ENCODE measurements at places on chromosomes 2 and 18.

DNA sequence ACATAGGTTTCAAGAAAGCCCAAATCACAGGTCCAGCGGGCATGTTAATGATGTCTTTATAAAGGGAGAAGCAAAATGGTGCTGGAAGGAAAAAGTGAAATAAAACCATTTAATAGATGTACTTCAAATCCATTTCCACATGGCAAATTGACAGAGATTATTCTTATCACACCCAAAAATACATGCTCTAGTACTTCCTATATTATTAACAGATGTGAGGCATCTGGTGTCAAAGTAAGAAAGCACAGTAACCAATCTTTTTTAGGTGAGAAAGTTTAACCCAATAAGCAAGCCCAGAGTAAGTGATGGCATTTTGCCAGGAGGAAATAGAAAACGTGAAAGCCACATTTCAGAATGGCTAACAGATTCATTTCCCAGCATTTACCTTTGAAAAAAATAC, 128.0 kb downstream of the ABCA12 start:
- no peak for DNase-seq

- no peak for DNase-seq
Observed at GRCh38 chr2:223230352-223230751, 178.4 kb downstream of the KCNE4 start.

DNA sequence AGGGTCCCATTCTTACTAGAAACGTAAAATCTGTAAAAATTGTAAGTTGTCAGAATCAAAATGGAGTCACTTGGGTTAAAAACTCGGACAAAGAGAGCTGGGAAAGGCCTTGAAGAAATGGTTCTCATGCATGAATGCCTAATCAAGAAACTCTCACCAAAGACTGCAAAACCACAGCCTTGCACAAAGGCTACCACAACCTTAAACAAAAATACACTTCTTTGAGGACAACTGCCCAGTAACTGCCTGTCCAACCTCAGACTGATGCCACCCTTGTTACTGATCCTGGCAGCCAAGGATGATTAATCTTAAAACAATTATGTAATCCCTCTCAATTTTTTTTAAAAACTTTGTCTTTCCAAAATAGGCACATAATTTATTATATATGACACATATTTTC, 299.3 kb downstream of the CCDC85A start:
- no peak for DNase-seq

DNA sequence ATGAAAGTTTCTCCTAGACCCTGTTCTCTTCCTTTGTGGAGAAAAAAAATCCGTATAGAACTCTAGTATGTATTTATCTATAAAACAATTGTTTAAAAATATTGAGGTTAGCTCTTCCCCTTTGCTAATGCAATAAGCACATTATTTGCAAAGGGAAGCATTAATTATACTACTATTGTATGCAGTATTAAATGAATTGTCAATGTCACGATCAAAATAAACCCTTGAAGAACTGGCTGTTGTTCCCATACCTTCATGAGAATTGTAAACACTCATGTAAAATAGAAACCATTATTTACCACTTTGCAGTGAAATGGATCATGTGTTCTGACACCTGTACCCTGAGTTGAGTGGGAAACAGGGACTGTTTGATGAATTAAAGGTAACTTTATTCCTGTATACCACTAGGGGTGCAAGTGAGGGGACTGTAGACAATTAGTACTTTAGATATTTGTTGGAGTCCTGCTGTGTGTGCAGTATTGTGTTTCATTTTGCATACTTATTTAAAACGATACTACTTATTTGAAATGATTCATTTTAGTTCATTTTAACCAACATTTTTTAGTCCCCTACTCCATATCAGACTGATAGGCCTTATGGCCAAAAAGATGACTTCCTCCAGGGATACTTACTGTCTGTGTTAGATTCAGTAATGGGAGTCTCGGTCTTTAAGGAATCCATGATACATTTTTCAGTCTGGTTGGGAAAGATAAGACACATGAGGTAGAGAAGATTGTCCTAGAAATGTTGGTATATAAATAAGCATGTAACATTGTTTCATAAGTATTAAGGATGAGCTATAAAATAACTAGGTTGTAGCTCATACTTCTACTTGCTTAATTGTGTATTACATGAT, 7.9 kb downstream of the PKP4 start:
- no peak for DNase-seq

DNA sequence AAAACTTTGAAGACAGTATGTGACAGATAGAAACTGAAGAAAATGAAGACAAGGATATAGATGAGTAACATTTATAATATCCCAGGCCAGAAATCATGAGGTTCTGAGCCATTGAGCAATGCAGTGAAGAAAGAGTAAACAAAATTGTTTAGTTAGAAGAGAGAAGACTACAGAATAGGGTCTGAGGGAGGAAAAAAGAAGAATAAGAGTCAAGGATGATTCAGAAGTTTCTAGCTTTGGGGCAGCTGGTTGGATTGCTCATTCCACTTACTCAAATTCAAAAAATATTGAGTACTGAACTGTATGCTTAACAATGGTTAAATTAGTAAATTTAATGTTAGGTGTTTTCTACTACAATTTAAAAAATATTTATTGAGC, 155.0 kb upstream of the OTX1 start:
- DNase-seq: no peak

DNA sequence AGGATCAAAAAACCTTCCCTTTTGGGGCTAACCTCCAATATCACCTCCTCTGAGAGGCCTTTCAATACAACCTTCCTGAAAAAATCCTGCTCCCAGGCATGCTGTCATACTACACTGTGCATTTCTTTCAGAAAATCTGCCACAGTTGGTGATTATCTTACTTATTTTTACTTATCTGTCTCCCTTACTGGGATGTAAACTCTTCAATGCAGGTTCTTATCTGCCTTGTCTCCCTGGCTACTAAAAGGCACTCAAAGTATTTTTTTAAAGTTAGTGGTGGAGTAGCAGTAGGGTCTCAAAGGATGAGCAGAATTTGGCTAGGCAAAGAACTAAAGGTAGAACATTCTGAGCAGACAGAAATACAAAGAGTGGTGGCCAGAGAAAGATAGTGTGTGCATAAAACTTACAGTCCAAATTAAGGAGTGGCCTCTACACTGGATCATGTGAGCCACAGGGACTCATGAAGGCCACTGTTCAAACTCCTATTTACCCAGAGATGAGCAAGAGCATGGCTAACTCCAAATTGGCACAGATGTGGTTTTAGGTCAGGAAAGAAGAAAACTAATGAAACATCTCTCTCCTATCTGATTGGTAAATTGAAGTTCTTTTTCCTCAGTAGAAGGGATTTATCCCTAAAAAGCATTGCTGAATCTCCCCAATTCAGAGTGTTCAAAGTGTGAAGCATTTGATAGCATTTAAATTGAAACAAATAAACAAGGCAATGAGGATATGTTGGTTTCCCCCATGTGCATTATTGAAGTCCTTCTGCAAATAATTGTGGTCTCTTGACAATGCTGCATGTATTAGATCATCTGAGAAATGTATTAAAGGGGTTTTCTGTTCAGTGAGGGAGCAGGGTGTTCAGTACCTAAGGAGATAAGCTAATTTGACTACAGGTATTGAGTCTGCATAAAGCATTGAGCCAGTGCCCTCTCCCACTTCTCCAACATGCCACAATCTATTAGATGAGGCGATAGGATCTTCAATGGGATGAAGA, 285.5 kb downstream of the MREG start:
- DNase-seq: no peak

DNA sequence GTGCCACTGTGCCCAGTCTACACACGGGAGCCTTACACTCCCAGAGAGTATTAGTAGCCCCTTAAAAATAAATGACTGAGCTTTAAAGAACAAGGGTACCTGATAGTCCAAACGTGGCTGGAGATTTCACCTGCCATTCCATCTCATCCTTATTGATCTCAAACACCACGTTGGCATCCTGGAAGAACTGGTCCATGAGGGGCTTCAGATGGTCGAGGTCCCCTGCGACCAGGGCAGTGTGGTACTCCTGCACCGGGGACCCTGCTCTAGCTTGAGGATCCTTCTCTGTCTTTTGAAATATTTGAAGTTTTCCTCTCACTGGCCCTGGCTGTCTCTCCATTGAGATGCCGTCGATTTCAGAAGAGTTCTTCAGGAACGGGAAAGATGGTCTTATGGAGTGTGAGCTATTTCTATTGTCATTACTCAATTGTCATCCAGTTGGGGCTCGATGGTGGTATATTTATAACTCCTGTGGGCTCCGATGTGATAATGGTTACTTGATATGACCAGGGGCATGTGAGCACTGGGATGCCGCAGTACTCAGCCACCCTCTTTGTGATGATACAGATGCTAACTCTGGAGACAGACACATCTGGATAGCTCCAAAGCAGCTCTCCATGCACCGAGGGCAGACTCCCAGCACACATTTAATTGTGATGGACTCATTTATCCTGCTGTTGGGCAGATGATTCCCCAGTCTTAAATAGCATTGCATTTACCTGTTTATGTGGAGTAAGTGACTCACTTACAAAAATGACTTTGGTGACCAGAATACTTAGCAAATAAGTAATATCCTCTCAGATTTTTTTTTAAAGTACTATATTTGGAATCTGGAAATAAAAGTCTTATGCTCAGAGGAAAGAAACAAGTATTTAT, 22.8 kb downstream of the ASB18 start:
- DNase-seq: no peak

GRCh38 chr2:165428926-165429325, 40.6 kb upstream of the CSRNP3 start:
- no peak for DNase-seq

GRCh38 chr2:21423854-21424253, 300.1 kb downstream of the TDRD15 start:
- no peak for DNase-seq

- DNase-seq: no peak
Observed at GRCh38 chr2:128405467-128405900, 86.8 kb upstream of the HS6ST1 start.

GRCh38 chr2:88651646-88652045, 24.4 kb upstream of the EIF2AK3 start:
- DNase-seq: no peak

- DNase-seq: no peak
Observed at GRCh38 chr18:58525517-58525916, 103.4 kb downstream of the ALPK2 start.

DNA sequence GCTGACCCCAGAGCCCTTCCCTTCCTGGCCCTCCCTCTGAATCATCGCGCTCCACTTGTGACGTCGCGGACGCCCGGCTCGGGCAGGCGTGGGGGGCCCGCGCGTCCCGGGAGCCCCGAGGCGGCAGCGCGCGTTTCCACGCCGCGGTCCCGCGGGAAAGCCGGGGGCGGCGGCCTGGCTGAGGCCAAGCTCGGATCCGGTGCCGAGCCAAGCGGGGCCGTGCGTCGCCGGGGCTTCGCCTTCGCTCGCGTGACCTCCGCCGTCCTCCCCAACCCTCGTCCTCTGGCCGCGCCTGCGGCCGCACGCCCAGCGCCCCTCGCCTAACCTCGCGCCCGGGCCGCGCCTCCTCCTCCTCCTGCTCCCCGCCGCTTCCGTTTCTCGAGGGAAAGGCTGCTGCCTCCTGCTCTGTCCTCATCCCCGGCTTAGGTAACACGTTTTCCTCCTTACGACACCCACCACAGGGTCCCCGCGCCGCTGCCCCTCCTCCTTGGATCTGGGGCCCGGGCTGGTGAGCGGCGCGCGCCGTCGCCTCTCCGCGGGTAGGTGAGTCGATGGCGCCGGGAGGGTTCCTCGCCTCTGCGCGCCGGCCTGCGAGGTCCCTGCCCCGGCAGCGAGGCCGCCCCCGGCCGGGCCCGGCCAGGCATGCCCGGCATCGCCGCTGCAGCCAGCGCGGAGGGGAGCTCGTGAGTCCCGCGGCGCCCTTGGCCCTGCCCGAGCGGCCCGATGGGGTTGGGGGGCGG, at the start of gene INPP1:
TSS of gene INPP1 (plus strand) at position 54 of the 740 bp plus-strand sequence. CDS start 16,514 bp downstream, outside the sequence.
- peak; percentile 25 for DNase-seq

- DNase-seq: no peak
Observed at GRCh38 chr18:49708662-49709346, 104.5 kb downstream of the ACAA2 start.

- no peak for DNase-seq
Observed at GRCh38 chr18:13269521-13270011, 51.0 kb downstream of the LDLRAD4 start.

- DNase-seq: no peak
Observed at GRCh38 chr2:128436479-128437203, 118.0 kb upstream of the HS6ST1 start.

GRCh38 chr18:71456206-71456605, 1087.9 kb downstream of the CBLN2 start:
- DNase-seq: no peak

DNA sequence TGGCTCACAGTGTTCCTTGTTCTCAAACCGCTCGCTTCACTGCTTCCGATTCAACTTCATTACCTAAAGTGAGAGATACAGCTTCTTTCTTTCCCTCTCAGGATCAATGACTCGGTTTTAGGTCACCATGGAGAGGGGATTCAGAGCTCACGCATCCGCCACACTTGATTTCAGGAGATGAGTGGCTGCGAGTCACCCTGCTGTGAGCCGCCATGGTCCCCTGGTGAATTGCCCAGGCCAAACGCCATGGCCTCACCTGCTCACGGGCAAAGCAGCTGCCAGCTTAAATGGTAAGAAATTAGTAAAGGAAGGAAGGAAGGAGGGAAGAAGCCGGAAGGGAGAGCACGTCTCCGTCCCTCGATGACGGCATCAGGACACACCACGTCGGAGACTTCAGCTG, 60.5 kb downstream of the ADNP2 start:
- DNase-seq: no peak
